ENCODE measurements at places on chromosomes 5 and 9. TPM values are rescaled to one million over a fixed set of nuclear protein-coding genes. Genes with fewer than 3 reads are reported as not detected.

GRCh38 chr5:80615266-80615914, 39.1 kb upstream of the MSH3 start:
- DNase-seq: no peak
- no peaks in the 10 kb centered on the region for H3K27me3 ChIP-seq
- no peak overlapping the region for H3K27ac ChIP-seq
- H3K4me1 ChIP-seq: no peaks in the 10 kb centered on the region
- H3K36me3 ChIP-seq: no peaks in the 10 kb centered on the region

The PCDHB13 gene
- total RNA-seq: 8.4 TPM

- peaks cover 2% of the 10 kb centered on the region for H3K4me1 ChIP-seq
- H3K36me3 ChIP-seq: peaks cover 12% of the 10 kb centered on the region
Observed at GRCh38 chr5:176337913-176338312, 23.7 kb downstream of the KIAA1191 start.

DNA sequence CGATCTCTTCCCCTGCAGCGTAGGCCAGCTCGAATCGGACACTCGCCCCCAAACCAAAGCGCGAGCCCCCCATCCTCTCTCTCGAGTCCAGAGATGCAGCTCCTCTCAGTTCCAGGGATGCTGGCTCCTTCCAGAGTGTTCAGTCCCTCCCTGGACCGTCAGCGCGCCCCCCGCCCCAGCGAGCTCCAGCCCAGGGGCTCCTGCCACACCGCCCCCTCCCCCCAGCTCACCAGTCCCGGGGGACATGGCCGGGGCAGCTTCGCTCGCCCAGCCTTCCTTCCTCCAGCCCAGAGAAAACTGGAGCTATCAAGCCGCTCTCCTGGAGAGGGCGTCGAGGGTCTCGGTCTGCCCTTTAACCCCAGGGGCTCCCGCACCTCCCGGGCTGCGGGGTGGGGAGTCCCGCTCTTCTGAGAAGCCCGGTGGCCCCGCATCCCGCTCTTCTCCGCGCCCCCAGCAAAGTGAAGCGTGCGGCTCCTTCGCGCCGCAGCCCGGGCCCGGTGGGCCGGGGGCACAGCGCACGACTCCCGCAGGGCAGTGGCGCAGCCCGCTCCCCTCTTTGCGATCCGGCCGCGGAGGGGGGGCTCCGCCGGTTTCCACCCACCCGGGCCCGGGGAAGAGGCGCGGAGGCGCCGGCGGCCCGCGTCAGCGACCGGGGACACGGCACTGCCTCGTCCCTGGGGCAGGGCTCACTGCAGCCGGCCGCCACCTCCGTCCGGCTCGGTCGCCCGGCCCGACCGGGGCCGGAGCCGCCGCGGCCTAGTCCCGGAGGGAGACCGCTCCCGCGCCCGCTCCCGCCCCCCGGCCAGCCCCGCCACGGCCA, 587 bp downstream of the MIER3 start:
- H3K27me3 ChIP-seq: peaks cover 33% of the 10 kb centered on the region
- peaks cover 8% of the 10 kb centered on the region for H3K4me1 ChIP-seq
- peak; percentile 65 for DNase-seq
- peaks cover 13% of the 10 kb centered on the region for H3K36me3 ChIP-seq

DNA sequence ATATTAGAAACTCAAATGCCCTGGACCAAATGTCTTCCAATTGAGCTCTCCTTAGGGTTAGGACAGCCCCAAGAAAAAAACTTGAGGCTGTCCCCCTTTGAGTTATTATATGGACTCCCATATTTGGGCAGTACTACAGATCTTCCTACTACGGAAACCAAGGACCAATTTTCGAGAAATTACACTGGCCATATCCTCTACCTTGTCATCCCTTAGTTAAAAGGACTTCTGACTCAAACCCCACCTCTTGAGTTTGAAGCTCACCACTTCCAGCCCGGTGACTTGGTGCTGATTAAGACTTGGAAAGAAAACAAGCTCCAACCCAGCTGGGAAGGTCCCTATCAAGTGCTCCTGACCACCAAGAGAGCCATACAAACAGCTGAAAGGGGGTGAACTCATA, 497.0 kb upstream of the GRAMD2B start:
- no peak for DNase-seq
- no peaks in the 10 kb centered on the region for H3K4me1 ChIP-seq
- no peak overlapping the region for H3K4me3 ChIP-seq
- no peaks in the 10 kb centered on the region for H3K27me3 ChIP-seq
- H3K27ac ChIP-seq: no peak overlapping the region
- no peaks in the 10 kb centered on the region for H3K36me3 ChIP-seq
